Ovary (tissue), 10 donors: ENCODE measurements at places on chromosomes 12 and 14.

DNA sequence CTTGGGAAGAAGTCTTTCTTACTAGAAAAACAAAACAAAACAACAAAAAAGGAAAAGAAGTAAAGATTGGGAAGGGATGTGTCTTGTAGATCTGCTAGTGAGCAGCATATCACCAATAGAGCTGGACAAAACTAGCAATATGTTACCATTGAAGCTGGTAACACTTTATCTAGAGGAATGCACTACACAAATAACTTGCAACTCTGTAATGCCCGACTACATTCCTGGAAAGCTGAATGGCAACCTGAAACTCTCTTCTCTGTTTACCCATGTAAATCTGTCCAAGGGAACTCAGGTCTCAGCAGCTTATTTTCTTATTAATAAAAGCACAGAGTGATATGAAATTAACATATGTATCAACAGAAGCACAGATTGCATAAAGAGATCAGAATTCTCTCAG, 624.4 kb downstream of the KCNH5 start:
- DNase-seq = no peak

DNA sequence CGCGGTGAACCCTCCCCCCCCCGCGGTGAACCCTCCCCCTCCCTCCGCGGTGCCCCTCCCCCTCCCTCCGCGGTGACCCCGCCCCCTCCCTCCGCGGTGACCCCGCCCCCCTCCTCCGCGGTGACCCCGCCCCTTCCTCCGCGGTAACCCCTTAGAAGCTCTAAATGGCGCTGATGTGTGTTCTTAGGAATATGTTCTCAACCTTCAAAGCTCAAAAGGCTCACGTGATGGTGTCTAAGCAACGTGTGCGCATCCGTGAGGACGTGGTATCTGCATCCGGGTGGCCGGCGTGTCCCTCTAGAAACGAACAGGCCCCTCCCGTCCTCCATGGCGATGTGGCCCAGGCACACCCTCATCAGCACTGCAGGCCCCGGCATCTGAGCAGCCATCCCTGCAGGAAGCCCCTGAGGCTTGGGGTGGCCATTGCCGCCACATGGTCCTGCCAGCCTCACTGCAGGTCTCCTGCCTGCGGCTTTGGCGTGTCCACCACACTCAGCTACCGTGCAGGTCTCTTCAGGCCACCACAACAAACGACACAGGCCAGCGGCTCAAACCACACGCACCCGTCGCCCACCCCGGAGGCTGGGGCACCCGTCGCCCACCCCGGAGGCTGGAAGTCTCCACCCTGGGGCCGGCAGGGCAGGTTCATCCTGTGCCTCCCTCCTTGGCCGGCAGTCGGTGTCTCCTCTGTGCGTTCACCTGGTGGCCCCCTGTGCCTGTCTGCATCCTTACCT, 14.5 kb upstream of the FBRSL1 start:
- no peak for DNase-seq

DNA sequence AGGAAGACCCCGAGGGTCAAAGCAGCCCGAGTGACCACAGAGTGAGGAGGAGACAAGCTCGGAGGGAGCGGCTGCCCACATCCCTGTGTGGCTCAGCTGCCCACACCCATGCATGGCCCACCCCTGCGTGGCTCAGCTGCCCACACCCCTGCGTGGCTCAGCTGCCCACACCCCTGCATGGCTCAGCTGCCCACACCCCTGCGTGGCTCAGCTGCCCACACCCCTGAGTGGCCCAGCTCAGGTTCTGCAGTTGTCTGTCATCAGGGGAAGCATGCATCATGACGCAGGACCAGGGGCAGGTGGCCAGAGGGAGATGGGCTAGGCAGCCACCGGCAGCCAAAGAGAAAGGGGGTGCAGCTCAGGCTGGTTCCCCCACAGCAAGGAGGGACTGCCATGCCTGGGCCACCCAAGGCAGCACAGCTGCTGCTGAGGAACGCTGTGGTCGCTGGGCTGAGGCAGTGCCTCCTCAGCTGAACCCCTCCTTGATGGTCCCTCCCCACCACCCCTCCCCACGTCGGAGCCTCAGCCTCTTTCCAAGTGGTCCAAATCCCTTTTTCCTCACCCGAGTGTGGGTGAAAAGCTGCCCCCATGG, 33.3 kb upstream of the NUDT14 start:
- no peak for DNase-seq

DNA sequence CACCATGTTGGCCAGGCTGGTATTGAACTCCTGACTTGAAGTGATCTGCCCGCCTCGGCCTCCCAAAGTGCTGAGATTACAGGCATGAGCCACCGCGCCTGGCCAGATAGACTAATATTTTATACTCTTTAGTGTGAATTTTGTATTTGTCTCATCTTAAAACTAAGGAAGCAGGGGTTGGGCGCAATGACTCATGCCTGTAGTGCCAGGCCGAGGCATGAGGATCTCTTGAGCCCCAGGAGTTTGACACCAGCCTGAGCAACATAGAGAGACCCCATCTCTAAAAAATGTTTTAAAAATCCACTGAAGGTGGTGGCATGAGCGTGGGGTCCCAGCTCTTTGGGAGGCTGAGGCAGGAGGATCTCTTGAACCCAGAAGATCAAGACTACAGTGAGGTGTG, 9.0 kb downstream of the DYNC1H1 start:
- no peak for DNase-seq

- no peak for DNase-seq
These were observed 22.4 kb downstream of the RFX4 start for GRCh38 chr12:106605254-106605653.

DNA sequence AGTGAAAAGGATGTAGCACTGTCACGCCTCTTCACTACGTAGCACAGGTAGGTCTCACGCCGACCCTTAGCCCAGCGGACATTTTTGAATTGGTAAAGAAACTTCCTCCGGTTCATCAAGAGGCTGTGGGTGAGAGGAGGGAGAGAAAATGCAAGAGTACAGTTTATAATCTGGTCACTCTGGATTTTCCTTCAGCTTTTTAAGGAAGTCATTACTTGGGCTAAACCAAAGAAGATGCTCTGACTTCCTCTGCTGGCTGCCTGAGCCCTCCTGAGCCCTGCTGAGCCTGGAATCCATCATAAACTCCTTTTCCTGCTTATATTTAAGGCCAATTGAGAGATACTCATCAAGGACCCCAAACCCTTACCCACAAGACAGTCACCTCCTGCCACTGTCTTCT, 5.8 kb downstream of the AICDA start:
- DNase-seq = no peak

DNA sequence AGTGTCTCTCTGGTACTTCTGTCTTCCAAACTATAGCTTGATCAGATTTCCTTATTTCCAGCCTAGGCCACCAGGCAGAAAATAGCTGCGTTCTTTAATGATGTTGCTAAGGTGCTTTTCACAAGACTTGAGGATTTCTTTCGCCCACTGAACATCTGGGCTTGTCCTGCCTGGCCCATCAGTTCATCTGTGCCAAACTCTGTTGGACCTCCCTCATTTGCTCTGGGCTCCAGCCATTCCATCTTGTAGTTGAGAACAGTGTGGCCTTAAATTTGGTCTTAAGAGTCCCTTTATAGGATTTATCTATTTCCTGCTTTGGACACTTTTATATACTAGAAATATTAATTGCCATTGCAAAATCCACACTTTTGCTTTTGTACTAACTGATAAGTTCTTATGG, 109.6 kb downstream of the TTLL5 start:
- DNase-seq = no peak

- DNase-seq = no peak
These were observed 183.8 kb downstream of the PAX9 start for GRCh38 chr14:36845356-36846012.

- DNase-seq = no peak
These were observed 104.0 kb upstream of the BCAT1 start for GRCh38 chr12:25052914-25053211.

- no peak for DNase-seq
These were observed 76.8 kb downstream of the RIC8B start for GRCh38 chr12:106851306-106851705.

DNA sequence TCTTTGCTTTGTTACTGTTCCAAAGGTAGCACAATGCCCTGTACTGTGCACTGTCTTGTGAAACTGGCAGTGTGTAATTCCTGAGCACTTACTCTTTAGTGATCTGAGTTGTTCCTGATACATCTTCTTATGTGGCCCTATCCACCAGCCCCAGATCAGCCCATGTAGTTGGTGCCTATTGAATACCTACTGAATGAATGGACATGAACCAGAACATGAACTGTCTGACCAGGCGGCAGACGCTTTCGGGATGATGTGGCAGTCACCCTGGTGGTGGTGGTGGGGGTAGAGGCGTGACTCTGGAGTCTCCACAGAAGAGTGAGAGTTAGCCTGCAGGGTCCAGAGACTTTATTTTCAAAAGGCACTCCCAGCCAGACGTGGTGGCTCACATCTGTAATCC, 46.6 kb upstream of the PAPOLA start:
- DNase-seq = no peak

DNA sequence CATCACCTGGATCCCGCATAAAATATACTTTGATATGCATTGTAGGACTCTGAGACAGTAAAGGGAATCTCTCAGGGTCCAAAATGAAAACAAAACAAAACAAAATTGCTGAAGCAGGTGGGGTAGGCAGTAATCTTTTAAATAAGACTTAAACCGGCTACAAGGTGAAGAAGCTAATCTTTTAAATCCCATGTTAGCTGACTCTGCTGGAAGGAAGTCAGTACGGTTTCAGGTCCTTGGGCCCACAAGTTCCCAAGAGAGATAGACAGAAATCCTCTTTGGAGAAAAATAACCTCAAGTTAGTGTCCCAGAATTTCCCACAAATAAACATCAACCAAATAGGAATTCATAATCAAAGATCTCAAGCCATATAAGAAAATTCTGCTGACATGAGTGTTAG, 5.0 kb upstream of the EPS8 start:
- DNase-seq = no peak

- no peak for DNase-seq
These were observed 2.2 kb downstream of the SCNN1A start for GRCh38 chr12:6373022-6373787.

GRCh38 chr14:21373980-21374379, 9.8 kb downstream of the SUPT16H start:
- no peak for DNase-seq

GRCh38 chr12:13900718-13901117, 80.7 kb downstream of the GRIN2B start:
- no peak for DNase-seq

DNA sequence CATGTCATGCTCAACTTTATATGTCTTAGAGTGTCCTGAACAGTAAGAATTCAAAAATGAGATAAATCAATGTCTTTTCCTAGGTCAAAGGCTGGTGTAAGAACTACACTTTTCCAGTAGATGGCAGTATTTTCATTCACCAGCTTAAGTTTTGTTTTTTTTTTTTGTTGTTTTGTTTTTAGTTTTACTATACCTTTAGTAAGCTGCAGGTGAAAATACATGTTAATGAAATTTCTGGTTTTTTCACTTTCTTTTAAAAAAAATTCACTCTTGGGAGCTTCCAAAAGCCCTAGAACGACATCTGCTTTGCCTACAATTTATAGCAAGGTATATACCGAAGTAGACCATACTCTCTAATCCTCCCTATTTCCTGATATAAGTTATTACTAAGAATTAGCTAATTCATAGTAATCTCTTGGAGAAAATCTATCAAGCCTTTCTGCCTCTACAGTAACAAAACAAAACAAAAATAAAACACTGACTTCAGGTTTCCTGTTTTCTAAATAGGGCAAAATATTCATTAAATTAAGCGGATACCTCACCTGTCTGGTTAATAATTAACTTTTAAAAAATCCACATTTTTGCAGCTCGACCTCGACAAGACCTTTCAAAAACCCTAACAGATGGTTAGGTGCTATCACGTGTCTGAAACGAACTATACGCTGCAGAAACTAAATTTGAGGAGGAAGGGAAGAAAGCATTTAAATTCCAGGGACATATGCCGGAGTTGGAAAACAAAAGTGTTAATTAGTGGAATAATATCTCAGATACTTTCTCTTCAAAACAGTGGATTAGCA, 2.7 kb upstream of the SAMD4A start:
- no peak for DNase-seq

DNA sequence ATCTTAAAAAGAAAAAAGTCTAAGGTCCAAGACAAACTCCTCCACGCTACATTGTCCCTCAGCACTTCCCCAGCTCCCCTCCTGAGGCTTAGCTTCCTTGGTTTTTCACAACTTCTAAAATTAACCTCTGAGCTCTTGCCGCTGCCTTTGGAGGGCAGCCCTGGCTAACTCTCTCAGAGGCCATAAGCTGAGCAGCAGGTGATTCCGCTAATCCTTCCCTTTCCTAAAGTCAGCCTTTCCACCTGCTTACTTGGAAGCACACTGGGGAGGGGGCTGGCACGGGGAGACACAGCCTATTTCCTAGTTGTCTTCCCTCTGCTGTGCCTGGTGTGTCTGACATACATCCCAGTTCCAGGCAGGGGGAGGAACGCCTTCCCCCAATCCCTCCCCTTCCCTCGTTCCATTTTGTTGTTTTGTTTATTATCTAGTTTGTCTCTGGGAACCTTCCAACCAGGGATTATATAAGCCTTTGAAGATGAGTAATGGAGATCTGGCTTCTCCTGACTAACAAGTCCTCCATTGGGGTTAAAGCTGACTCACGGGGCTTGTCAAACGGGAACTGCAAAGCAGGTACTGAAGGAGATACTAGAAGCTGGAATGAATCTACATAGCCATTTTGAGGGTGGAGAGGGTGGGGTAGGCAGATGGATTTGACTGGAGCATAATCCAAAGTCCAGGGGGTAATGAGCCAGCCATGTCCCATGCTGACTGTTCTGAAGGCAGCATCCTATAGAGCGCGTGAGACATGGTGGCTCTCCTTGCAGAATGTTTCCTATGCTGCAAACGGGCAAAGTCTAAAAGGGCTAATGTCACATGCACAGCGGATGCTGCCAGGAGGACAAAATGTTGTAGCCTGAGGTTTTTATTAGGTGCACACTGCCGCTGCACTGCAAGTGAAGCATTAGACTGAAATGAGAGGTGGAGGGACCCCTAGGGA, 230.8 kb downstream of the FOXN3 start:
- no peak for DNase-seq

GRCh38 chr12:76417116-76417515, 68.9 kb upstream of the BBS10 start:
- DNase-seq = no peak

GRCh38 chr12:91952916-91953315, 192.7 kb downstream of the BTG1 start:
- DNase-seq = no peak

- no peak for DNase-seq
These were observed 14.6 kb downstream of the ACTN1 start for GRCh38 chr14:68964300-68965093.

DNA sequence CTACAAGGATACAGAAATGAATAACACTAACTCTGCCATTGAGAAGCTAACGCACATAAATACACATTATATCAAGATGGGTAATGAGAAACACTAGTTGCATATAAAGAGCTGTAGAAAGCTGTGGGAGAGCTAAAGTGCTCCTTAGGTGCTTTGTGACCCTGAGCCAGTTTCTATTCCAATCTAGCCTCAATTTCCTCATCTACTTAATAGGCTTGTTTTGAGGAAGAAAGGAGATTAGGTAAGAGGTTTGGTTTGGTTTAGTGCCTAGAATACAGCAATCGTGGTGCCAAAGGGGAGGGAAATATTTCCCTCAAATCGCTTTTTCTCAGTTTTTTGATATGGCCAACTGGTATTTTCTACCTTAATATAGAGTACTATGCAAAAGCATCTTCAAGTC, 994 bp downstream of the SRP54 start:
- DNase-seq = no peak
